HepG2 (cell line): ENCODE measurements at places on chromosomes 2 and 18. TPM values are rescaled to one million over a fixed set of nuclear protein-coding genes. Genes with fewer than 3 reads are reported as not detected.

DNA sequence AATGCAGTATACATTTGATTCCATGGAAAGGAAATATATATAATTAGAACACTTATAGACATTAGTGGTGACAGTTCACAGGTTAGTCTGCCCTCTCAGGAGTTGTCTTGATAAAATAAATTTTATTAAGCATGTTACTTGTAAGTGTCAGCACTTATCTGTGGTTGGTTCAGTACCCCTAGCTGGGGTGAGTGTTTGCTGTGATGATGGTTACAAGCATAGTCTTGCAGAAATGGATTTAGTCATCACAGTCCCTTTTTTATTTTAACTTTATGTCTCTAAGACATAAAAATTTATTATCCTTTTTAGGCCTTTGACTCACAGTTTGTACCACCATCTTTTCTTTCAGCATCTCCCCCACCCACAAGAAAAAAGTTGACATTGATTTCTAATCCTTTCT lies 52.1 kb downstream of the NCK2 start:
- DNase-seq: no peak

Gene PPP1R1C
- polyA plus RNA-seq: 2.9 and 3.5 TPM in 2 replicates

GRCh38 chr2:43802135-43802534 lies 28.3 kb downstream of the DYNC2LI1 start:
- DNase-seq: peak; percentile 18

DNA sequence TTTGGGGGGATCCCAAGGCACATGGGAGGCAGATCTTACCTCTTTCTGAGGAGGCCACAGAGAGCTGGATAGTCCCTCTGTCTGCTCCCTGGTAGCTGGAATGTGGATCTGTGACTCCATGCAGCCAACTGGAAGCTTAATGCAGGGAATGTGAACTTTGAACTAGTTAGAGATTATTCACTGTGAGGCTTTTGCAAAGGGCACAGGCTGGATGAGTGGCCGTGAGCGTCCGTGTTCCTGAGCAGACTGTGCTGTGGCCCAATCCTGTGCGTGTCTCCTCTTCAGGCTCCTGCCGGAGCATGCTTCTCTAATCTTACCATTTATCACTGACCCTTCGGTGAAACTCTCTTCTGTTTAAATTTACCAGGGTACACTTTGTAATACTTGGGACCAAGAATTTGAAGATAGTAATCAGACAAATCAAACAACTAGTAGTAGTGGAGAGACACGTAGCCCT lies 187.6 kb downstream of the PTPRM start:
- DNase-seq: peak; percentile 94

GRCh38 chr18:13520306-13520705 lies 206.1 kb downstream of the FAM210A start:
- DNase-seq: no peak

GRCh38 chr2:168961450-168962229 lies 60.5 kb downstream of the G6PC2 start:
- DNase-seq: peak; percentile 84

DNA sequence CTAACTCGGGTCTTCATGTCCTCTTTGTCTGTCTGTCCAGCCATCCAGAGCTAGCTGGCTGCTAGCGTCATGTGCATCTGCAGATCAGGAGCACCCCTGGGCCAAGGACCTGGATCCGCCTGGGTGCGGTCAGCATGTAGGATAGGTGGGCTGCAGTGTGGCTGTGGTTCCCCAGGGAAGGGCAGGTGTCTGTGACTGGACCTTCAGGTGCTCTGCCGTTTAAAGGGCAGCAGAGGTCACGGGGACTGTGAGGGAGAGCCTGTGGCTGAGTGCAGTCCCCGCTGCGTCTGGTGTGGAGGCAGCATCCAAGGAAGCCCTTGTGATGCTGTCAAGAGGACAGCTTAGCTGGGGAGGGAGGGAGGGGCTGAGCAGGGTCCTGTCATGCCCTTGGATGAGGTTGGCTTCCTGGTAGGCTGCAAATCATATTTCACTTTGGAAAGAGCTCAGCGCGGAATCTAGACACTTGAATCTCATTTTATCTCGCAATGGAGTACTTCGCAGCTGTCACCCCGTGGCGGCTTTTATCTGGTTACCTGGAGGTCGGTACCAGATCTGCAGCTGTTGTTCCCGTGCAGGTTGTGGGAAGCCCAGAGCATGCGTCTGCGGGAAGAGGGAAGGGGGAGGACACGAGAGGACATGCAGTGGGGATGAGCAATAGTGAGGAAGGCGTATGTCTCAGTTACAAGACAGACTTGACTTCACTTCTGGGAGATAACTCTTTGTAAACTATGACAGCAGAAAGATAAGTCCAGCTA lies 5.9 kb upstream of the RALB start:
- no peak for DNase-seq

Gene FAM228A
- polyA plus RNA-seq: not detected in 2 replicates

GRCh38 chr18:3593381-3593903 lies 143.5 kb downstream of the TGIF1 start:
- DNase-seq: no peak

Gene SIGLEC15
- polyA plus RNA-seq: not detected in 2 replicates
